T-helper 2 cell treated with Interferon-gamma antibody and Interleukin-4, amounts not matched to agents 100 ng/mL and 5 ng/mL, for 36 hours (primary cell): ENCODE measurements at places on chromosomes 3 and 15. TPM values are rescaled to one million over a fixed set of nuclear protein-coding genes. Genes with fewer than 3 reads are reported as not detected.

Gene CPEB1
- total RNA-seq, result not detected in 2 replicates

Gene PPP2R3A
- total RNA-seq, result 0.20 TPM in 1 of 2 replicates, not detected in the other

Gene PYGO1
- not detected in 2 replicates for total RNA-seq

Gene CYP8B1
- total RNA-seq, result not detected in 2 replicates

Gene NR2E3
- total RNA-seq, result not detected in 2 replicates

Gene PCLAF
- total RNA-seq, result 101 and 115 TPM in 2 replicates

Gene LIPC
- total RNA-seq, result 3.0 and 3.6 TPM in 2 replicates

Gene ANKRD34C
- not detected in 2 replicates for total RNA-seq

Gene NAALADL2
- not detected in 2 replicates for total RNA-seq

Gene EHHADH
- total RNA-seq, result 3.3 and 3.8 TPM in 2 replicates

Gene HOMER2
- total RNA-seq, result 38.1 and 42.1 TPM in 2 replicates

Gene ARPIN
- not detected in 2 replicates for total RNA-seq

Gene PRR20G
- total RNA-seq, result not detected in 2 replicates

Gene CLDN18
- not detected in 2 replicates for total RNA-seq

Gene ADGRG7
- not detected in 2 replicates for total RNA-seq

Gene PCOLCE2
- total RNA-seq, result not detected in 2 replicates

Gene CPN2
- not detected in 2 replicates for total RNA-seq

Gene SEMA5B
- not detected in 2 replicates for total RNA-seq

Gene MYLK
- total RNA-seq, result 0.18 and 0.30 TPM in 2 replicates

Gene MESP2
- not detected in 2 replicates for total RNA-seq

Gene RASGRP1
- 115 and 116 TPM in 2 replicates for total RNA-seq

Gene ARPP21
- not detected in 2 replicates for total RNA-seq

Gene TMEM40
- not detected in 2 replicates for total RNA-seq

Gene ROPN1
- not detected in 2 replicates for total RNA-seq

Gene C3orf52
- total RNA-seq, result 9.0 TPM in 2 replicates

Gene PLA2G4E
- total RNA-seq, result not detected in 2 replicates

Gene OR5K1
- not detected in 2 replicates for total RNA-seq

Gene LEKR1
- 0.70 and 0.73 TPM in 2 replicates for total RNA-seq

Gene HMCES
- 50.8 and 52.6 TPM in 2 replicates for total RNA-seq

Gene VWA5B2
- not detected in 2 replicates for total RNA-seq

Gene UBA3
- 114 TPM in 2 replicates for total RNA-seq

Gene GCSAM
- 2.3 and 2.8 TPM in 2 replicates for total RNA-seq

Gene MPI
- 67.2 and 69.0 TPM in 2 replicates for total RNA-seq

Gene TTLL13
- 0.34 and 1.1 TPM in 2 replicates for total RNA-seq

Gene LYSMD2
- total RNA-seq, result 13.2 and 14.3 TPM in 2 replicates

Gene COL7A1
- 1.1 and 1.5 TPM in 2 replicates for total RNA-seq

Gene PLAAT1
- not detected in 2 replicates for total RNA-seq

Gene SYNPR
- total RNA-seq, result not detected in 2 replicates

Gene CATSPER2
- total RNA-seq, result 6.9 and 7.6 TPM in 2 replicates

Gene BSN
- 0.07 TPM in 2 replicates for total RNA-seq

Gene CD96
- 223 and 241 TPM in 2 replicates for total RNA-seq

Gene MYRIP
- total RNA-seq, result not detected in 2 replicates

Gene GRM7
- not detected in 2 replicates for total RNA-seq

Gene LYZL4
- total RNA-seq, result not detected in 2 replicates

Gene PDZRN3
- total RNA-seq, result not detected in 2 replicates

Gene PRSS50
- not detected in 2 replicates for total RNA-seq

Gene PLSCR2
- 0.11 TPM in 1 of 2 replicates, not detected in the other for total RNA-seq

Gene HESX1
- 0.68 and 1.1 TPM in 2 replicates for total RNA-seq

Gene MEGF11
- 0.23 TPM in 1 of 2 replicates, not detected in the other for total RNA-seq

Gene DNAJA4
- 39.2 and 39.5 TPM in 2 replicates for total RNA-seq

Gene PRKAR2A
- 25.2 and 27.1 TPM in 2 replicates for total RNA-seq
